ENCODE measurements at places on chromosomes 16 and 17. TPM values are rescaled to one million over a fixed set of nuclear protein-coding genes. Genes with fewer than 3 reads are reported as not detected.

The ITGB4 gene
- 5.6 TPM for total RNA-seq

The DOC2A gene
- 13.9 TPM for total RNA-seq

The ABCA8 gene
- total RNA-seq: not detected

The TSPOAP1 gene
- total RNA-seq: 9.2 TPM

The PLA2G10 gene
- 0.54 TPM for total RNA-seq

The ZKSCAN2 gene
- 11.6 TPM for total RNA-seq

The FAM20A gene
- total RNA-seq: 3.5 TPM

The RAB11FIP4 gene
- total RNA-seq: 53.2 TPM

The NPW gene
- 10.3 TPM for total RNA-seq

The NHLRC4 gene
- 0.76 TPM for total RNA-seq

The QRICH2 gene
- 2.8 TPM for total RNA-seq

The NME2 gene
- 801 TPM for total RNA-seq

The RAP1GAP2 gene
- 63.4 TPM for total RNA-seq

The KRT14 gene
- total RNA-seq: not detected

The CD300E gene
- total RNA-seq: not detected

The NBR1 gene
- 36.0 TPM for total RNA-seq

The PLXDC1 gene
- 4.1 TPM for total RNA-seq

The HOXB13 gene
- not detected for total RNA-seq

The IRX5 gene
- 0.48 TPM for total RNA-seq

The KRT31 gene
- total RNA-seq: not detected

The ADAD2 gene
- 1.6 TPM for total RNA-seq

The SDR42E2 gene
- total RNA-seq: not detected

The GAST gene
- total RNA-seq: not detected

The NPIPA8 gene
- total RNA-seq: 0.98 TPM

The MT1M gene
- not detected for total RNA-seq

The DYNLRB2 gene
- not detected for total RNA-seq

The SLC6A4 gene
- not detected for total RNA-seq
